ENCODE measurements at places on chromosomes 5 and 9.
A peak's percentile ranks its signal among the peaks of the same experiment; 100 is the strongest.

DNA sequence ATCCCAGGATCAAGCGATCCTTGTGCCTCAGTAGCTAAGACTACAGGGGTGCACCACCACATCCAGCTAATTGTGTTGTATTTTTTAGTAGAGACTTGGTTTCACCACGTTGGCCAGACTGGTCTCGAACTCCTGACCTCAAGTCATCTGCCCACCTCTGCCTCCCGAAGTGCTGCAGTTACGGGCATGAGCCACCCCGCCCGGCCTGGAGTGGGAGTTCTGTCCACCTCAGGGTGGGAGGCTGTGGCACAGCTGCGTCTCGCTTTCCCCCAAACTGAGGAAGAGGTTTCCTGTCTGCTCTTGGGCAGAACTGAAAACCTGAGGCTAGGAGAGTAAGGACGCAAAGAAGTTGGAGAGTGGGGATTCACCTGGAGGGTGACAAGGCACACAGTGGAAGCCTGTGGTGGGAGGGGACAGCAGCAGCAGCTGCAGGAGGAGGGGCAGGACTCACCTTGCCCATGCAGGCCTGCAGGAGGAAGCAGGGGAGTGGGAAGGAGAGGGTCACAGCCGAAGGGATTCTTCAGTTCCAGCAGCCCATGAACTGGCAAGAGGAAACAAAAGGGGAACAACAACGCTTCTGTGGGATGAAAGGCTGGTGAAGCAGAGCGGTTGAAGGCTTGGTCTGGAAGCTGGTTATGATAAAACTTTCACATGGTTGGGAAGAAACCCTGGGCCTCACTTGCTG is 181.4 kb downstream of the GAS1 start:
- no peak for DNase-seq

DNA sequence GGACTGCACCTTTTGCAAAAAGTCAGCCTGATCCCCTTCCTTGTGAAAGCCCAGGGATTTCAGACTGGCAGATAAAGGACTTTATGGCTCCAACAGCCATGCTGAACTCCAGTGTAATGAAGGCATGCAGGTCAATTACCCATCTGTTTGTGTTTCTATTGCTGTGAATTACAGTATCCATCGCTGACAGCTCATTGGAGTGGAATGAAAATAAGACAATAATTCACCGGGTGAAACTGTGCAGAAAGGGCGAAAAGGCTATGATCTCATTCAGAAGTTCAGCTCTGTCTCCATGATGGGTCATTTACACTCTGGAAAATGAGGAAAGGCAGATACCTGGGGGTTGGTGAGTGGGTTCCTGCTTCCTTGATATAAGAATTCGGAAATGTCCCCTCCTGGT is 148.0 kb downstream of the BRINP1 start:
- DNase-seq = peak; percentile 15

GRCh38 chr9:93953496-93954433 is 1.4 kb downstream of the BARX1 start:
- no peak for DNase-seq

GRCh38 chr9:94112716-94113465 is 28.6 kb downstream of the PTPDC1 start:
- DNase-seq = no peak

DNA sequence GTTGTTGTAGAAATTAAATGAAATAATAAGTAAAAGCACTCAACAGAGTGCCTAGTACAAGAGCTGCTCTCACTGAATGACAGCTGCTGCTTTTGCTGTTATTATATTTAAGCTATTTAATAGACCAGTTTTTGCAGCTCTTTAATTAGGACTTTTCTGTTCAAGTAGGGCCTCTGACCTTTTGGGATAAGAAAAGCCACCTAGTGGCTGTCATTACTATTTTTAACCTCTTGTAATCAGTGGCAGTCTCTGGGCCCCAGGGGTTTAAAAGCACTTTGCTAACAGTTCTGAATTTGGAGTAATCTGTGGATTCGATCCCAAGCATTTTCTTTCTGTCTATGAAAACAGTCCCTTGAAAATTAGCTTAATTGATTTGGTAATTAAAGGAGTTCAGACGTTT is 121.1 kb downstream of the NUDT12 start:
- DNase-seq = no peak

DNA sequence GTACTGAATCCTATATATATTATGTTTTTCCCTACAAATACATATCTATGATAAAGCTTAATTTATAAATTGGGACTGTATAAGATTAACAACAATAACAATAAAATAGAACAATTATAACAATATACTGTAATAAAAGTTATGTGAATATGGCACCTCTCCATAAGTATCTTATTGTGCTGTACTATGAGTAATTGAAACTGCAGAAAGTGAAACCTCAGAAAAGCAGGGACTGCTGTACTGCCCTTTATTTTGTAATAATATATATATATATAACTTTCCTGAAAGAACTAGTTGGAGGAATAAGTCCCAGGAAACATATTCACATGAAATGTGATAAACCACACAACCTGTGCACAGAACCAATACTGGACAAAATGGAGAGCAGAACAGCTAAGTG is 77.3 kb downstream of the PAM start:
- DNase-seq = no peak

GRCh38 chr5:85159395-85159794 is 774.7 kb upstream of the EDIL3 start:
- DNase-seq = no peak

DNA sequence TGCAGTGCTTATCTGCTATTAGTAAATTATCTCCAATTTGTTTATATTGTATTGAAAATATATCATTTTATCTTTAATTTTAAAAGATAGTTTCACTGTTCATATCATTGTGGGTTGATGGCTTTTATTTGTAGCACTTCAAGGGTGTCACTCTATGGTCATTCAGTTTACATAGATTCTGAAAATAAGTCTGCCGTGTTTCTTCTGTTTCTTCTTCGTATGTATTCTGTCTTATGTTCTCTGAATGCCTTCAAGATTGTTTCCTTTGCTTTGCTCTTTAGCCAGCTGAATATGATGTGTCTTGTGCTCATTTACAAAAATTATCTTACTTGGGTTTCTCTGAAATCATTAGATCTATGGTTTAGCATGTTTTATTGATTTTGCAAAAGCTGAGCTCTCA is 359.9 kb downstream of the CYLC2 start:
- DNase-seq = no peak

GRCh38 chr9:131395157-131396098 is 1.5 kb downstream of the PRRC2B start:
- no peak for DNase-seq

GRCh38 chr9:128637656-128638055 is 19.0 kb downstream of the DYNC2I2 start:
- no peak for DNase-seq

DNA sequence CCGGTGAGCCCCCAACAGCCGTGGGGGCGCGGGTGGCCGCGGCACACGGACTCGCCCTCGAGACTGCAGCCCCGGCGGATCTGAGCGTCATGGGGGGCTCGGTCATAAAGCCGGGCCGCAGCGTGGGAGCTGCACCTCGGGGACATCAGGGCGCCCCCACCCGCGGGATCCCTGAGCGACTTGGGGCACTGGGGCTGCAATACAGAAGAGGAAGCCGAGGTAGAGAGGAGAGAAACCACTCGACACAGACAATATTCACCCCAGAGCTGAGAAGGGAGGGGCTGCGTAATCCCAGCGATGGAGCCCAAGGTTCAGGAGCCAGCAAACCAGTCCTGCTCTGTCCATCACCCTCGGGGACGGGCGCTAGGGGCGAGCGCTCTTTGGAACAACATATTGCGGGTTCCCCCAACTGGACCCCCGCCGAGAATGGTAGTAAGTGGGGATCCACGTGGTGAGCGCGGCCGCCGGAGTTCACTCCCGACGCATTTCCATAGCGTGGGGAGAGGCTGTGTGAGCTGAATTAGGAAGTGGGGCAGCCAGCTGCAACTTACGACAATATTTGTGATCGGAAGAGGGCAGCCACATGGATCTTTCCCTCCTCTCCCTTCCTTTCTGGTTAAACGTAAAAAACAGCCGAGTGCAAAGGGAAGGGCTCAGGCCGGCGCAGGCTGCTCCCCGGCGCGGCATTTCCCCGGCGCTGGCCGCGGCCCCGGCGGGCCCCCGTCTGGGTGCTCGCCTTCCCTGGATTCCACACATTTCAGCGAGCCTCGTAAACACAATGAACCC is 9.9 kb downstream of the PTCH1 start:
- no peak for DNase-seq

DNA sequence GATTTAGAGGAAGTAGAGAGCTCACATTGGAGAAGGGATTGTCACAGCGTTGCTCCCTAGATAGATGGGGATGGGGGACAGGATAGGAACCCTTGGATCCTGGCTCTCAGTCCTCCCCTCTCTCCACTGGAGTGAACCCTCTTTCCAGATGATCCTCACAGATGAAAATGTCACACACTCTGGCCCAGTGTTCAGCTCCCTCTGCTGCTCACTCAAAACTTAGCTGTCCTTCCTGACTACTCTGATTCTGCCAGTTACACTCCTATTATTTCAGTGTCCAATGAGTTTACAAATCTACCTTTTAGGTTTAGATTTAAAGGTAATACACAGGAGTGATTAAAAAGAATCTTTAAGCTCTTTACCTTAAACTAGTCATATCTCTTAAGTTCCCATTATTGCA is 5.8 kb upstream of the SPINK7 start:
- DNase-seq = no peak

- peak; percentile 18 for DNase-seq
These were observed 1481.5 kb downstream of the EFNA5 start for GRCh38 chr5:106189121-106189809.

- no peak for DNase-seq
These were observed 133.8 kb downstream of the DENND1A start for GRCh38 chr9:123796094-123796493.

DNA sequence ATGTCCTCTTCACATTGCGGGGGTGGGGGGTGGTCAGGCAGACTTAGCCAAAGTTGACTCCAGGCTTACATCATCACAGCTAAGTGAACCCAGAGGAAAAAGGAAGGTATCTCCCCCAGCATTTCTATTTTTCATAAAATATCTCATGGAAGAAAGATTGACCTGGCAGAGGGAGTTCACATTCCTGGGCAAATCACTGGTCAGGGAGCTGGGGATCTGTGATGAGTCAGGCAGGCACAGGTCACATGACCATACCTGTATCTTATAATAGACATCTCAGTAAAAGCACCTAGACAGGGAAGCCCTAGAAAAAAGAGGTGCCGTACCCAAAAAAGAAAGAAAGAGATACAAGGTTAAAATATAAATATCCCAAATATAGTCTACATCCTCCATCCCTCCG is 57.3 kb upstream of the WWC1 start:
- no peak for DNase-seq

GRCh38 chr5:60639544-60639943 is 60.4 kb downstream of the DEPDC1B start:
- no peak for DNase-seq

GRCh38 chr9:137294681-137295237 is 7.3 kb downstream of the NRARP start:
- no peak for DNase-seq

- DNase-seq = no peak
These were observed 47.1 kb upstream of the DMRT1 start for GRCh38 chr9:794386-794785.

DNA sequence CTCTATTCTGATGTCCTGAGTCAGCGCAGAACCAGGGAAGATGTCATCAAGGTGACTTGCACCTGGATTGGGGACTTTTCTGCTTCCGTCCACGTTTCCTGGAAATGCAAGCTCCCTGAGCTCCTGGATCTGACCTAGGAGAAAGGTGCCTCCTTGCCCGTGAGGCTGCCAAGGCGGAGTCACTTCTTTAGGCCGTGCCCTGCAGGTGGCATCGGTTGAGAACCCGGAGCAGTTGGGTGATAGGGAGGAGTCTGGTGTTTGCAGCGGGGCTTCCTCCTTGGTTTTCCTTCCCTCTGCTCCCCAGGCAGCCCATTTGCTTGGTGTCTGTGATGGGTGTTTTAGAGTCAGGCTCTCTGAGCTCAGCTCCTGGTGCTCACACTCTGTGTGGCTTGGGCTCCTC is 15.2 kb downstream of the NANS start:
- no peak for DNase-seq

DNA sequence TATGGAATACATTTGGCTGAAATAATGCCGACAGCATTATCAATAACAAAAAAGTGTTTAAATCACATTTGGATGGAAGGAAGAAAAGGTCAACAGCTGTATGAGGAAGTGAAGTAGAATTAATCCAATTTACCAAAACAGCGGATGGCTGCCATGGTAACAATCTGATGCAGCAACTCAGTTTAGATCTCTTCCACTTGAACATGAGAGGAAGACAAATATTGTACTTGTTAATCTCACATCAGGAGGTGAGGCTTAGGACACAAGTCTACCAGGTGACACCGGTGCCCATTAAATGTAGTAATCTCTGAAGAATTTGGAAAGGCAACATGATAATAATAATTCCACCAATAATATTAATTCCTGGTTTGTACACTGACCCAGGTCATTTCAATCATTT is 2.4 kb downstream of the RASEF start:
- peak; percentile 1 for DNase-seq

DNA sequence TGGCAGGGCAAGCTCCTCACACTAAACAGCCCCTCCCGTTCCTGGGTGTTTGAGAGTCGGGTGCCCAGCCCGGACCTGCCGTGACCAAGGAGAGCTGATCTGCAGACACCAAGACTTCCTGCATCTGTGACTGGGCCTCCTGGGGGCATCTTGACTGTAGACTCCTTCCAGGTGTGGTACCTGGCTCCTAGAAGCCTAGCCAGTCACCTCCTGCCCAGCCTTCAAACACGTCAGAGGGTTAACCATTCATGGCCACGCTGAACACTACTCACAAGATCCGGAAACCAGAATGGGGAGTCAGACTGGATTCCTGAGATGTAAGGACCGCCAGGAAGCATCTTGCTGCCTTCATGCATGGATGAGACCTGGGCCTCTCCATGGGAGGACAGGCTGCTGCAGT is 3.7 kb upstream of the LCN2 start:
- no peak for DNase-seq

GRCh38 chr5:1323803-1324173 is 21.1 kb downstream of the CLPTM1L start:
- no peak for DNase-seq

DNA sequence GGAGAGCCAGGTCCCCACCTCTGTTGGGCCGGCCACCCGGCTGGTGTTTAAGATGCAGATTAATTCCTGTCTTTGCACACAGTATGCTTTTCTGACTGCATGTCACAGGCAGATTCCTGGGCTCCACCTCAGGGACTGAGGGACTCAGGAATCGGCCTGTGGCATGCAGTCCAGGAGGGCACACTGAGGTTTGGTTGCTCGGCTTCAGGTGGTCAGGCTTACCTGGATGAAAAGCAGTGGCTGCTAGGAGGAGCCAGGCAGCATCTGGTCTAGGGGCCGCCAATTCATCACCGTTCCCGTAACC is 1.1 kb downstream of the WDR5 start:
- no peak for DNase-seq

- DNase-seq = no peak
These were observed 162.7 kb upstream of the IRX2 start for GRCh38 chr5:2914022-2914661.

DNA sequence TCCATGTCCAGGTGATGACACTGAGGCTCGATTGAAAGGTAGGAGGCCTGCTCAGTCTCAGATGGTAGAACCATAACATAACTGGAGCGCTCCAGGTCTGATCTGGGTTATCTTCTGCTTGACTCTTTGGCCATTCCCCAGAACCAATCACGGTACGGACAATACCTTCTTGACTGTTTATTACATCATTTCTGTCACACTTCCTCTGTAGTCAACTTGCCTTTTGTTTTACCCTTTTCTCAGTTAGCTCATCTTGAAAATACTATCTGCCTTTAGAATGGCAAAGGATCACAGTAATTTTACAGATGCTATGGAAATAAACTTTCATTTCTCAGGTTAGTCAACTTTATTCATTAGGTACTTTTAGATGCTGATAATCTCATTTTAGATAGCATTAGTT is 22.4 kb downstream of the GLRA1 start:
- no peak for DNase-seq

GRCh38 chr9:113219186-113219936 is 1.7 kb downstream of the FKBP15 start:
- DNase-seq = no peak

- no peak for DNase-seq
These were observed 482.8 kb upstream of the KLF4 start for GRCh38 chr9:107972346-107972745.

Measured in NCI-H2227 treated with DMSO at 0.1 percent for 48 hours (cell line).